ENCODE measurements at places on chromosomes 6 and 20.

DNA sequence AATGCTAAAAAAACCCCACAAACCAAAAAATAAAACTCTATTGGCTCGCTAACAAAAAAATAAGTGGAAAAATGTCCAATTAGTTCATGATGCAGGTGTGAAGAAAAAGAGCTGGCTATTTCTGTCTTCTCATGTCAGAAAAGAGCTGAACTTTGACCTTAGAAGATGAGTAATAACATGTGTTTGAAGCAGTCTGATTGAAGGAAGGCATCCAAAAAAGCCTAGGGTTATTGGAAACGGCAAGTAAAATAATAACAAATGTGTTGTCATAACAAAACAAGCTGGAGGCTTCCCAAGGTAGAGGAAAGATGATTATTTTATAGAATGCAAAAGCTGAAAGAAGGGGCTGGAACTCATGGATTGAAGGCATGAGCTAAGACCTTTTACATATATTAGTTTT is 94.4 kb upstream of the FAM184A start:
- no peak for DNase-seq

GRCh38 chr20:56380375-56380774 is 11.6 kb downstream of the AURKA start:
- DNase-seq: no peak

DNA sequence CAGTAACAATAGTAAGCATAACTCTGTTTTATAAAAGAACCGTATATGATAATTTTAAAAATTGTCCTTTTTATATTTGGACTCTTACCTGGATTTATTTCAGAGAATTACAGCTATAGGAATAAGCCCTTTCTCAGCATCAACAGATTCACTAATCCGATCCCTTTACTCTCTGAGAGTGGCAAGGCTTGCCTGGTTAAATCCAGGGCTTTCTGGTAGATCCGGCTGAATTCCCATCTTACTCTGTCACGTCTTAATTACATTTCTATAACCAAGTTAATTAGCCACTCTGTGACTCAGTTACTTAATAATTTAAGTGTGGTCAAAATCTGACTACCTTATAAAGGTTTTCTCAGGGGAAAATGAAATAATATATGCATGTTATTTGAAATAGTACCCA is 294.7 kb downstream of the FRK start:
- no peak for DNase-seq

GRCh38 chr6:159821122-159821521 is 21.0 kb downstream of the PNLDC1 start:
- DNase-seq: no peak

- no peak for DNase-seq
Measured at GRCh38 chr6:154901876-154902552, 93.1 kb upstream of the TIAM2 start.

GRCh38 chr6:88244721-88245120 is 78.6 kb upstream of the CNR1 start:
- DNase-seq: no peak

- DNase-seq: no peak
Measured at GRCh38 chr6:18425218-18425617, 38.1 kb downstream of the RNF144B start.

DNA sequence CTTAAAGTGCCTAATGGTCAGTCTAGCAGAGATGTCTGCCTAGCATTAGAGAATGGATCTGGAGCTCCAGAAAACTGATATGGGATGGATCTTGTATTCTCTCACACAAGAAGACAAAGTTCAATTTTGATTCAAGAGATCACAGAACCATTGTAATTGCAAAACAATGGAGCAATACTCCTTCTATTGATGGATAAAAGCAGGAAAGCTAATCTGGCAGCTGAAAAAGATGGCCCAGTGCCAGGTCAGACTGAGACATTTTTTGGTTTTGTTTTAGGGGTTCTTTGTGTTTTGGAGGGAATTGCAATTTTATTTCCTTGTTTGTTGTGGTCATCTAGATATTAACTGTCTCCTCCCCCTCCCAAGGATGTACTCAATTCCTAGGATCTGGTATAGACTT is 14.6 kb upstream of the ZNF133 start:
- DNase-seq: no peak

DNA sequence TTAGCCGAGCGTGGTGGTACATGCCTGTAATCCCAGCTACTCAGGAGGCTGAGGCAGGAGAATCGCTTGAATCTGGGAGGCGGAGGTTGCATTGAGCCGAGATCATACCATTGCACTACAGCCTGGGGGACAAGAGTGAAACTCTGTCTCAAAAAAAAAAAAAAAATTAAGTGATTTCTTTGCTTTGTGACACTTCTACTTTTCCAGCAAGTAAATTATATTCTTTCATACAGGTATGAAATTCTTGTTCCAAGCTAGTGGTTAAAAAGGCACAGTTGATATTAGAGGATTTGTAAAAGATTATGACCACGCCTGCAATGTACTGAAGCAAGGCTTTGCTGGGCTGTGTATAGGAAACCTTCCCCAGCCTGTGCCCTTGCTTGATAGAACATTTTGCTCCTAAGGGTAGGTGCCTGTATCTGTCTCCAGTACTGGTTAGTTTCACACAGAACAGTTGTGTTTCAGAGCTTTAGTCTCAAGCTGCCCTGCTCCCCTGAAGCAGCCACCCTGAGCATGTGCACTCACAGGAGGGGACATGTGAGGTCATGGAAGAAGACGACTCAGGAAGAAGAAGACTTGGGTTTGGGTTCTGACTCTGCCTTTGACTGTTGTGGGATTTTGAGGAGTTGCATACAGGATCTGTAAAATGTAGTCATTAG is 10.2 kb downstream of the PTPN1 start:
- DNase-seq: no peak

DNA sequence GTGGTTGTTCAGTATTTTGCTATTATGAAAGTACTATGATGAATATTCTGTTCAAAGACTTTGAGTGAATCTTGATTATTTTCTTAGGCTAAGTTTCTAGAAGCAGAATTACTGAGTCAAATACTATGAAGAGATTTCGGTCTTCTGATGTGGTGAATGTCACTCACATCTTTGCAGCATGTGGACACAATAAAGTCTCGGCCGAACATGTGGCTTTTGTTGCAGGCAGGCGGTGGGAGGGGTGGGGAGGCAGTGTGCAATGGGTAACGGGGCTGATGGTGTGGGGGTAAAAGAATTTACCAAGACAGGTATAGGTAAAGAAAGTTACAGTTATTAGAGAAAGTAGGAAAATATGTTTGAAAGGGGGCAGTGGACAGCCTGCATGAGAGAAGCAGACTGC is 156.4 kb upstream of the DTNBP1 start:
- DNase-seq: no peak

DNA sequence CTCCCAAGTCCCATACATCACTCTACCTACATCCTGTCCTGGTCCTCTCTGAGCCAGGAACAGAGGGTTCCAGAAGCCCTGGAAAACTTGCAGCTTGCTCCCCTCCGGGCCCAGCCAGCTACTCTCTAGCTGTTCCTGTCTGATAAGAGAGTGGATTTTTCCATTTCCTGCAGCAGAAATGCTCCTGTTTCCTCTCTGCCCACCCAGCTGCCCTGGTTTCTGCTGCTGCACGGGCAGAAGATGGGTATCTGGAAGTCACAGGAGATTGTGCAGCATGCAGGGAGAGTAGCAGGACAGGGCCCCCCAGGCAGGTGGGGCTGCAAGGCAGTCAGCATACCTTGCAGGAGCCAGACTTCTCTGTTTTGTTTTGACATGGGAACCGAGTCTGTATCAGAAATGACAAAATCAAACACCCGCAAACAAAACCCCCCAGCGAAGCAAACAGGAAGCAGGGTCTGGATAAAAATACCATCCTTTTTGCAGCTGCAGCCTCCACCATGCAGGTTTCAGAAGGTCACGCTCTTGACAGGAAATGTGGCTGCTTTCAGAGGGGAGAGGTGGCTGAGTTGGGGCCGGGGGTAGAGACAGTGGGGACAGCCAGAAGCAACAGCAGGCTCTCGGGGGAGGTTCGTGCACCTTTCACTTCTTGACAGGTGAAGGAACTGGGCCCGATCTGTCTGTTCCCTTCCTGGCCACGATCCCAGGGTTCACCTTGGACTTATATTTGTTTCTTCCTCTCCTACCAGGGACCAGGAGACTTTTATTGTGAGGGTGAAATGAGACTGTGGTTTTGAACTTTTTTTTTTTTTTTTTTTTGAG is 50.8 kb upstream of the FAM83D start:
- peak; percentile 23 for DNase-seq

DNA sequence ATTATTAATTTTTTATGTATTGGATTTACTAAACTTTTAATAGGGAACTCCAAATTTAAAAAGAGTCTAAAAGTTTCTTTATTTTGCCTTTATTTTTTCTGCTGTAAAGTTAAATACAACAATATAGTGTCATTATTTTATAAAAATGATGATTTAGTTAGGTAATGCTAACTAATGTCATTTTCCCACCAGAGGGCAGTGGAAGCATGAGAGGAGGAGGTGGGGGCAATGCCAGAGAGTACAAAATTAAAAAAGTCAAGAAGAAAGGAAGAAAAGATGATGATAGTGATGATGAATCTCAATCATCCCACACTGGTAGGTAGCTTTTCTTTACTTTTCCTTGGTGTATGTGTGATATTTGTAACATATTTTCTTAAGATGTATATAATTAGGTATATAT is 20.2 kb upstream of the FHL5 start:
- DNase-seq: peak; percentile 56
